ENCODE measurements at places on chromosomes 1 and 21.
A peak's percentile ranks its signal among the peaks of the same experiment; 100 is the strongest.

- no peak for DNase-seq
Measured at GRCh38 chr1:7534061-7534825, 236.9 kb upstream of the VAMP3 start.

DNA sequence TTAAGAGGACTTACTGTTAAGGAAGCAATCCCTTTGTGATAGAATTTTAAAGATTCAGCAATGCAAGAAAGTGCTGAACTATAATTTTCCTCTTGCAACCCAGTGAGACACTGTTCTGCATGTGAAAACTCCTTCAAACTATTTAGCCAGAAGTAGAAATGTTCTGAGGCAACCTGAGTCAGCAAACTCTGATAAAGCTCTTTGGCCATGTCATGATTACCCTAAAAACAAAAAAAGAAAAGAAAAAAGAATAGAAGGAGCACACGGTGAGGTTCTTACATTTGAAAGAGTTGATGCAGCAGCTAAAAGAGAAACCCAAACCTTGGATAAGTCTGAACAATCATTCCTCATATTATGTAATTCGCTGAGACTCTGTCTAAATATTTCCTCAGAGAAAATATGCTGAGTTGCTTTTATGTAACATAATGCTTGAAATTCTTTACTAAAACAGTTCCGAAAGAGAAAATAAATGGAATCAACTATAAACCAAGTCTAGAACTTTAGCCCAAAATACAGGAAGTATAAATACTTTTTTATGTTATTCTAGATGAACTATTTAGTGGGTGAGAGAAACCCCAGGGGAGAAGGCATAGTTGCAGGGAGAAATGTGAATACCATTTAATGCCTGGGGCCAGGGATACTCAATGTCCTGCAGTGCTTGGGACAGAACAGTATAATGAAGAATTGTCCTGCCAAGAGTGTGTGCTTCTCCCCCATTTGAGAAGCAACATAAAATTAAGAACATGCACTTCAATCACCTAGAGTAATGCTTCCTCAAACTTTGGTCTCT, 60.0 kb downstream of the INTS7 start:
- DNase-seq, result no peak

GRCh38 chr1:220690140-220691052, at the start of gene C1orf115:
Gene C1orf115, plus strand, starts transcription at chr1:220690363. Its CDS starts 40 bp downstream, at chr1:220690403.
- peak; percentile 82 for DNase-seq

GRCh38 chr1:228725178-228725577, 10.1 kb upstream of the RHOU start:
- DNase-seq, result no peak

- DNase-seq, result no peak
Measured at GRCh38 chr1:93668121-93668520, 13.5 kb downstream of the BCAR3 start.

DNA sequence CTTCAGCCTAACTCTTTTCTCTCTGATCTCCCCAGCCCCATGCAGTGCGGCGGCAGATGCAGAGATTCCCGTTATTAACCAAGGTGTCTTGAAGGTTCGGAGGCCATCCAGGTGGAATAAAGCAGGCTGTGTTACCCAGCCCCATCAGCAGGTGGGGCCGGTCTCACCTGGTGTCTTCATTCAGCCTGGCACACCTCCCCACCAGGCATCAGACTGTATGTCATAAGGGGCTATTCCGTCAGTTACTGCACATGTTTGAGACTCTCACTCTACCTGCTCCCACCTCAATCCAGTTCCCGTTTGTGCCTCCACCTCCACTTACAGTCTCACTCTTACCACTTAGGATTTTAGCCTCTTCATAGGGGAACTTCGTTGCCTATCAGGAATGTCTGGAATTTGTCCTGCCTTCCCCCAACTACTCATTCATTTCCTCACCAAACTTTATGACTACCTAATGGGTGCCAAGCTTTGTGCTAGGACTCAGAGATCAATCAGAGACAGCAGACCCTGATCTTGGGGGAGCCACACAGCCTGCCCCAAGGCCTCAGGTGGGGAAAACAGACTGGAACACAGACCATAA, 170.2 kb downstream of the PLPP3 start:
- no peak for DNase-seq

GRCh38 chr1:221739018-221739676, 2.7 kb downstream of the DUSP10 start:
- no peak for DNase-seq

DNA sequence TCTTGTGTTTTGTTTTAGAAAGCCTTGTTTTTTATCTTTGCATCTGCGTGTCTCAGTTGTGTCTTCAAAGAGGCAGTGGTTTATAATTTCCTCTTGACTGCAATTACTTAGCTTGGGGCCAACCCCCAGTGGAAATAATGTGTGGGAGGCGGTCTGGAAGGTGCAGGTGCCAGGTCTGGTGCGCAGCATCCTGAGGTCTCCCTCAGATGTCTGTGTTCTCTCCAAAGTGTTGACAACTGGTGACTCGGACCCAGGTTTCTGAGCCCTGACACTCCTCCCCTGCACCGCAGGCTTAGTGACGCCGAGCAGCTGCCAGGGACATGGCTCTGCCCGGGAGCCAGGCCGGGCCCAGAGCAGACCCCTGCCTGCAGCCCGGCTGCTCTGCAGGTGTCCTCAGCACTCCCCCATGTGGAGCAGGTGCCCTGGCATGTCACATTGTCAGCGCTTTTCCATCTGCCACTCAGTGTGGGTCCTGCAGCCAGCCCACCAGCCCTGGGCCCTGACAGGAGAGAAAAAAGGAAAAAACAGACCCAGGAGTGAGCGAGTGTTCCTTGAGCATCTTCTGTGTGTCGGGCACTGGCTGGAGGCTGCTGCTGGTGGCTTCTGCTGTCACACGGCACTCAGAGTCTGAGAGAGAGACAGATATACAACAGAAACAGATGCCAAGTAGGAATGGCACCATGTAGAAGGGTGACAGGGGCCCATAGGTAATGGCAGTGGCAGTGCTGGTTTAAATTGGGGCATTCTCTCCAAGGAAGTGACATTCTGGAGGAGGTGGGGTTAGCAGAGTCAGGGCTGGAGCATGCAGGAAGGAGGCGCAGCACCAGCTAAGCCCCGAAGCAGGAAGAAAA, 24.8 kb upstream of the SELENON start:
- DNase-seq, result peak; percentile 53

- DNase-seq, result peak; percentile 32
Measured at GRCh38 chr1:55214212-55214933, 791 bp downstream of the USP24 start.

GRCh38 chr1:154427173-154428139, 22.3 kb downstream of the IL6R start:
- peak; percentile 60 for DNase-seq

- DNase-seq, result no peak
Measured at GRCh38 chr1:53362270-53362669, 34.4 kb upstream of the LRP8 start.

GRCh38 chr1:62436039-62436465, 797 bp upstream of the USP1 start:
- DNase-seq, result no peak

DNA sequence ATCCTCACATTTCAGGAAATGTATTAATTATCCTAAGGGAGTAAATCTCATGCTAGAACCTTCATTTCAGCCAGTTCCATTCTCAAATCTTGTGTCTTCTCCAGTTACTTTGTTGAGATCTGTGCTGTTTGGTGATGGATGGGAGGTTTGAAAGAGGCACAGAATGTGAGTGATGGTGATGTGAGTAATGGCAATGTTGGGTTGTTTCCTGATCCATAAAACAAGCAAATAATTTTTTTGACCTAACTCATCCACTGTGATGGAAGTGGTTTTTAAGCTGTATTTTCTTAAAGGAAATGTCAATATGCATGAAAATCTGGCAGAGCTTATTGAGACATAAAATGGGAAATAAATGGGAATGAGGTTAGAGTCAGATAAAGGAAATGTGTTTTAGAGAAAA, 214.7 kb downstream of the CHRM3 start:
- no peak for DNase-seq

GRCh38 chr1:209504571-209504970, 78.9 kb upstream of the CAMK1G start:
- no peak for DNase-seq

- no peak for DNase-seq
Measured at GRCh38 chr1:54706419-54706818, 9.2 kb upstream of the TTC4 start.

DNA sequence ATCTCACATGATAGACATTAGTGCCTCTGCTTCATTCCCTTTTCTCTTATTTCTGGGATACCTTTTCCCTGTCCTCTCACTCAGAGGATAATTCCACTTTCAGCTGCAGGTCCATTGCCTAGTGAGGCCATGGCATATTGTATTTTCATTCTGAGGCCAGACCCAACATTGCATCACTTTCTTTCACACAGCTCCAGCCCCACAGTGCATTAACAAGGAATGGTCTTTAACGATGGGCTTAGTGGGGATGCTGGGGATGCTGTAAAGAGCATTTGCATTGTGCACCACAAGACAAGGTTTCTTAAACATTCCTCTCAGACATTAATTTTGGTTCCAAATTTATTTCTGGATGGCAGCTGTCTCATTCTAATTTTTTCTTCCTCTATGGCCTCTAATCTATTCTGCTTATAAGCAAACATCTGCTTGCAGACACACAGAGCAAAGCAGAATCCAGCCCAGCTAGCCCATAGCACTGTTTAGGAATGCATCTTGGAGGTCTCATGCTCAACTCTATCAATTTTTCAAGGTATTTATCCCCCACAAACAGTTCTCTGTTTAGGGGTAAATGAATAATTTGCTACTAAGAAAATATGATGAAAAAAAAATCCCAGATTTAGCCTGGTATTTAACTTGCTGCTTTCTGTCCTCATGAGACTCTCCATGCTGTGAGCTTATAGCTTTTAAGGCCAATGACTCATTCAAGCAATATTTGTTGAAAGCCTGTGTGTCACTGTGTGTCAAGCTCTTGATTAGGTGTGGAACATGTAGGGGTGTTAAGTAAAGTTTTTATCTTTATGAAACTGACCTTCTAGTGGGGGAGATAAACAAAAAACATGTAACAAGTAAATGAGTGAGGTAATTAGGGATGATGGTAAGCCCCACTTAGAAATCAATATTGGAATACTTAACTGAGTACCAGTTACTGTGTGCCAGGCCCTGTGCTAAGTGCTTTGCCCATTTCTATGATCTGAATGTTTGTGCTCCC, 44.5 kb upstream of the CCDC190 start:
- DNase-seq, result peak; percentile 76

GRCh38 chr1:87647430-87648177, 318.9 kb downstream of the LMO4 start:
- DNase-seq, result no peak

DNA sequence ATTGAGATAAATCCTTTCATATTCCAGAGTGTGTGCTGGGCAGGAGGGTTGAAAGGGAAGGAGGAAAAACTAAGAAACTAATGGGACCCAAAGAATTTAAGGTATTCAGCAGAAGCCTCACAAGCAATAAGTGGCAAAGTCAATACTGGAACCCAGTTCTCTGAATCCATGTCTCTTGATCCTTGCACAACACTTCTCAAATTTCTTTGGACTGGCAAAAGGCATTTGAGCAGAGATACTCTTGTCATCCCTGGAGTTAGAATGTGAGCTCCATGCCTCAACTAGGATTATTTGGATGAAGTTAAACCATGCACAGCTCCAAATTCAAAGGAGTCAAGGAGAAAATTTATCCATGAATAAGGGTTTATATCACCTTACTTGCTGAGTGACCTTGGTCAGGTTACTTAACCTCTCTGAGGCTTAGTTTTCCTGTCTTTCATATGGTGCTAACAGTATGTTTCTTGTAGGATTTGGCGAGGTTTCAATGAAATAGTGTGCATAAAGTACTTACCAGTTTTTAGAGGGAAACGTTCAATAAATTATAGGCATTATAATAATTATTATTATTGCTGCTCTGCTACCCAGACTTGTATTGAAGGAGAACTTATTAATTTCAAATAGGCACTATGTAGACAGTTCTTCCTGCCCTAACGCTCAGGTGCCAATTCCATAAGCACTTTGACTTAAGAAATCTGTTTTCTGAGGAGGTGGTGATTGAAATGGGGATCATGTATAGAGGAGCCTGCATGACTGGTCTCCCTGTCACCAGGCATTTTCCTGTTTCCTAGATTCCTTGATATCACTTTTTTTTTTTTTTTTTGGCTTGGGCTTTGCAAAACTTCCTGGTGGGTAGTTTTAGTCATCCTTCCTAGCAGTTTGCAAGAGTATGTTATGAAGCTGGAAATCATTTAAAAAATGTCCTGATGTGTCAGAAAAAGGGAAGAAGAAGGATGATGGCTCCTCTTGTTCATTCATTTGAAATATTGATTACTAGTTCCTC, 125.0 kb upstream of the JUN start:
- DNase-seq, result no peak

DNA sequence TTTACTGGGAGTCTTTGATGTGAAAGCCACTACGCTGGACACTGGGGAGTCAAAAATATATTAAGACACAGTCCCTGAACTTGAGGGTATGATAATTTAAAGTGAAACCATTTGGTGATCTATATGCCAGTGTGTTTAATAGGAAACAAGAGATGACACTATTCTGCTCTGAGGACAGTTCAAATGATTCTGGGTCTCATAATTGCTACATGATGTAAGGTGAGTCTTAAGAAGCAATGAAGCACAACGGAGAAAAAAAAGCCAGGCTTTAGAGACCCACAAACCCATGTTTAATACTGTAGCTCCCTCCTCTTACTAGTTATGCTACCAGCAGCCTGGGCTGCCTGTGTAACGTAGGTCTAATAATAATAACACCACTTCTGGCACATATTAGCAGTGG, 14.2 kb upstream of the LRRC8D start:
- no peak for DNase-seq

GRCh38 chr1:228100822-228101613, 2.1 kb downstream of the C1orf35 start:
- no peak for DNase-seq

GRCh38 chr1:230824551-230824918, 43.8 kb downstream of the C1orf198 start:
- DNase-seq, result no peak

DNA sequence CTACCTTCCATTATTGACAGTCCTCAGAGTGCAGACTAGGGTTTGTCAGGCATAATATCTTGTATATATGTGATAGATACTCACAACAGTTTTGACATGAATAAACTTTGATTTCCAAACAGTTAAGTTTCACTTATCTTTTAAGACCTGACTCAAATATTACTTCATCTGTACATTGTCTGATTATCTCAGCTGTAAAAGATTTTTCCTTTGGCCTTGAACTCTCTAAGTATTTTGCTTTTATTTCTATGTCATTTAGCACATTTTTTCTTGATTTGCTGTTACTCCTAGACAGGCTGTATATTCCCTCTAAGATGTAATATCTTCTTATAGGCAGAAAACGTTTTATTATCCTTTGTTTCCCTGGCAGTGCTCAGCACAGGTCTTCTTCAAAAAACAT, 65.6 kb upstream of the DMRTA2 start:
- DNase-seq, result no peak

GRCh38 chr1:170461762-170462384, 70.1 kb upstream of the GORAB start:
- DNase-seq, result peak; percentile 91

DNA sequence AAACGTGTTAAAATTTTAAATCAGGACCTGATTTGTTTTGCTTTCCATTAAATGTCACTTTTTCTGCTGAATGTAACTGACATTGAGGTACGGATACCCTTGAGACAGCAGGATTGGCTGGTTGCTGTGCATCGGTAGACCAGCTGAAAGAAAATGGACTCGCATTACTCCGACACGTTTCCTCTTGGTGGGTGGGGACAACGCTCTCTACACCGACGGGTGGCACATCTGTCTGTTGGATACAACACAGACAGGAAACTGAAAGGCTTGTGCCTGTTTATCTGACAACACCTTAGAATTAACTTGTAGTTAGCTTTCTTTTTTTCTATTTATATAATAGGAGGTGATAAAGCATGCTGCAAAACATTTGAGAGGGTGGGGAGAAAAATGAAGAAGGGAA, 19.4 kb downstream of the PRPF38A start:
- DNase-seq, result no peak
